ENCODE measurements at places on chromosomes 2 and 18.

- DNase-seq: no peak
Measured at GRCh38 chr2:69631402-69631801, 12.1 kb downstream of the AAK1 start.

GRCh38 chr2:124692216-124692615, 667.1 kb downstream of the CNTNAP5 start:
- DNase-seq: no peak

DNA sequence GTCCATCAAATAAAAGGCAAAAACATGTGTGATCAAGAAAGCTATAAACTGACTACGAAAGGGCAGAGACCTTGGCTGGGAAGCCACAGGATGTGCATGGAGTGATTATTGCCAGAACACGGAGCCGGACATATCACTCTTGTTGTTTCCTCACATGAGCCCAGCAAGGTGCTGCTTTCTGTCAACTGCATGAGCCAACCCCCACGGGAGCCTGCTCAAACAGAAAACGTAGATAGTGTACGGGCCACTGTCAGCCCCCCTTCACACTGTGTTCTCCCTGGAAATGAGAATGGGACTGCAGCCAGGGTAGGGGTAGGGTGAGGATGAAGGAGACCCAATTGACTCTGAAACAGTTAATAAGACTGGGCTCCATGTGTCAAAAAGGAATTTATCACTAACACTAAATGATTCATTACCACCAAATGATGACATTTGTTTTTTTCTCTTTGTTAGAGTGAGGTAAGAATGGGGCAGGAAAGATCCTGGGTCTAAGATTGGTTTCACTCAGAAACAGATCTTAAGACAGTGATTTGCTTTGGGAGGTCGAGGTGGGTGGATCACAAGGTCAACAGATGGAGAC, 235.8 kb downstream of the MREG start:
- no peak for DNase-seq

- no peak for DNase-seq
Measured at GRCh38 chr2:186691900-186692299, 2.0 kb upstream of the FAM171B start.

GRCh38 chr2:110948027-110948674, 172.6 kb upstream of the BCL2L11 start:
- DNase-seq: no peak

- DNase-seq: no peak
Measured at GRCh38 chr2:128623776-128624761, 305.4 kb upstream of the HS6ST1 start.

GRCh38 chr2:131155208-131155855, 50.2 kb downstream of the PLEKHB2 start:
- no peak for DNase-seq

DNA sequence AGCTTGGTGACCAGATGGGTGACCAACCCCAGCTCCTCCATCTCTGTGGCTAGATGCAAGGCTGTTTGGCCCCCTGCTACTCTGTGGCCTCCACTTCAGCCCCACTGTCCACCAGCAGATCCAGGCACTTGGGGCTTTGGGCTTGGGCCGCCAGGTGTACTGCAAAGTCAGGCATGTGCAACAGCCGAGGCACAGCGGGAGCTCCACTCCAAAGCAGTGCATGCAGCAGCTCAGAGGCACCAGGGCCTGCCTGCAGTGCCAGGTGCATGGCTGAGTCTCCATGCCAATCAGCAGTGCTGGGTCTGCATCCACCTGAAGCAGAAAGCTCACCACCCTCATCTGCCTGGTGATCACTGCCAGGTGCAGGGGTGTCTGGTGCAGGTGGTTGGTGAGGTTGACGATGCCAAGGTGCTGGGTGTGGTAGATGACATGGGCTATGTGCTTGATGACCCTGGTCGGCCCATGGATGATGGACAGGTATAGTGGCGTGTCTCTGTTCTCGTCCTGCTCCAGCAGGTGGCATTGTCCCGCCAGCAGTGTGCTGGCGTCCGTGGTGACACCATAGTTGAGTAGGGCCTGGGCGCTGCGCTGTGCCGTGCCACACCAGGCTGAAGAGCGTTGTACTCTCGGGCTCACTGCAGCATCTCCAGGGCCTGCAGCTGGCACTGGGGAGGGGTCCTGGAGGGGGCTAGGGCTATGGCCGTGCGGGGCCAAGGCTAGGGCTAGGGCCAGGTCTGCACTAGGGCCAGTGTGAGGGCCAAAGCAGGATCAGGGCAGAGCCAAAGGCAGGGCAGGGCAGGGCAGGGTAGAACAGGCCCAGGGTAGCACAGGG, 1.0 kb upstream of the ANKRD62 start:
- peak; percentile 62 for DNase-seq

- DNase-seq: no peak
Measured at GRCh38 chr2:202113571-202114142, 40.6 kb downstream of the KIAA2012 start.

DNA sequence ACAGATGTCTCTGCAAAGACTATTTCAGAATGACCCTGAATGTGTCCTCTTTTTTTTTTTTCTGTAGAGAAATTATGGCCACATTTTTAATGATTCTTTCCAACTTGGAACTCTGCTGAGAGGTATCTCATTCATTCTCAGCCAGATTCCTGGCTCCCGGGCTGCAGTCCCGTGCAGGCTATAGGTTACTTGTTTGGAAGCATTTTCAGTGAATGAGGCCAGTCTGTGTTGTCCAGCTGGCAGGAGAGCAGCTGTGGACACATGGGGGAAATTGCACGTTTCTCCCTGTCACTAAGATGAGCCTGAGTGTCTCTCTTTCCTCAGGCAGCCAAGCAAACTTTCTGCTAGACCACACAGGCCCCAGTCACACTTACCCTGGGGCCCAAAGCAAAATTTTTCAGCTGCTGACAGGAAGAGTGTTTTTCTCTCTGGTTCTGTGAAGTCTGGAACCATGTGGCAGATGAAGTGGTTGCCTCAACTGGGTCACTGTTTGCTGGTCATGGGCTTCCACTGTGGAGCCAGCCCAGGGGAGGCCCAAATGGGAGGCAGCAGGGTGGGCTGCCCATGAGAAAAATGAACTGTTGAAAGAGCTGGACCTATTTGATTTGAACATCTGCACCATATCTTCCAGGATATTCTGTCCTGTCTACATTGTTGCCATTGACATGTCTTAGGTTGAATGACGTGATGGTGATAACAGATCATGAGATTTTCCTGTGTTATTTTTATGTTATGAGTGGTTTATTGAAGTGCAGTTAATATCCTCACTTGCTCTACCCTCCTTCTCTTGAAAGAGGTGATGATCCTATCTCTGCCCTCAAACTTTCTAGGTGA, 431.2 kb downstream of the LPIN1 start:
- DNase-seq: no peak

GRCh38 chr18:63936156-63936931, 12.8 kb upstream of the HMSD start:
- DNase-seq: peak; percentile 79

DNA sequence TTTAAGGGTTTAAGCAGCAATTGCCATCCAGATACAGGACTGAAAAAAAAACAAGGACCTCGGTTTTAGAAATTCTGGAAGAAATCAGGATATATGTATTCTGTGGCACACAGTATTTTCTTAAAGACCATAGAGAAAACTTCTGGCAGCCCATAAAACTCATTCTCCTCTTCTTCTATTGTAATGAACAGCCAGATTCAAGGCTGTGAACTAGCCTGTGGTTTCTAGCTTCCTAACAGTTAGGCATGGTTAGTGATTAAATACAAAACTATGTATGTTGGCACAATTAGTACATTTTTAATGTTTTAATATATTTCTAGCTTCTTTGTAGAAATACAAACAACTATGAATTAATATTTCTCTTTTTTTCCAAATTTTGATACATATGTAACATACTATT, 555.7 kb downstream of the DSC3 start:
- DNase-seq: no peak

- DNase-seq: no peak
Measured at GRCh38 chr2:157229572-157229971, 27.9 kb upstream of the GALNT5 start.

GRCh38 chr2:113216321-113216720, 42.5 kb downstream of the PSD4 start:
- no peak for DNase-seq

DNA sequence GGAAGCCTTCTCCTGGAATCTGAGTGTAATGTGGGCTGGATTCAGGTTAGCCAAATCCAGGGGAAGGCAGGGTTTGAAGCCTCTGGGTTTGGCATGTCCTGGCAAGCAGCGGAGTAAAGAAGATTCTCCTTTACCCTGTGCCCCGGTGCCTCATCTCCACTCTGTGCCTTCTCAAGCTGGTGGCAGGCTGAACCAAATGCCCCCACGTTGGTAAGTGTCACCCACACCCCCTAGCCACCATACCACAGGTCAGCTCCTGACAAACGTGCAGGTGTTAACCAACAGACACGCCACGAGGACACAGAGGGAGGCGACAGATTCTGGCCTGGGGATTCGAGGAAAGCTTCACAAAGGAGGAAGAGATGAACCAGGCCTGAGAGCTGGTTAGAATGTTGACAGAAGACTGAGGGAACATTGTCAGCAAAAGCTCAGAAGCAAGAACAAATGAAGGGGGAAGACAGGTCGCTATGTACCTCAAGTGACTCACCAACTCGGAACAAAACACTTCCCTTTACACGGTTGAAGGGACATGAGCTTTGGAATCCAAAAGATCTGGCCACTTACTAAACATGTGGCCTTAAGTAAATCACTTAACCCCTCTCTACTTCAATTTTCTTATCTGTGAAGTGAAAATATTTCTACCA, 85.2 kb upstream of the LCLAT1 start:
- DNase-seq: no peak

GRCh38 chr2:137123226-137123625, 357.9 kb downstream of the THSD7B start:
- DNase-seq: no peak

DNA sequence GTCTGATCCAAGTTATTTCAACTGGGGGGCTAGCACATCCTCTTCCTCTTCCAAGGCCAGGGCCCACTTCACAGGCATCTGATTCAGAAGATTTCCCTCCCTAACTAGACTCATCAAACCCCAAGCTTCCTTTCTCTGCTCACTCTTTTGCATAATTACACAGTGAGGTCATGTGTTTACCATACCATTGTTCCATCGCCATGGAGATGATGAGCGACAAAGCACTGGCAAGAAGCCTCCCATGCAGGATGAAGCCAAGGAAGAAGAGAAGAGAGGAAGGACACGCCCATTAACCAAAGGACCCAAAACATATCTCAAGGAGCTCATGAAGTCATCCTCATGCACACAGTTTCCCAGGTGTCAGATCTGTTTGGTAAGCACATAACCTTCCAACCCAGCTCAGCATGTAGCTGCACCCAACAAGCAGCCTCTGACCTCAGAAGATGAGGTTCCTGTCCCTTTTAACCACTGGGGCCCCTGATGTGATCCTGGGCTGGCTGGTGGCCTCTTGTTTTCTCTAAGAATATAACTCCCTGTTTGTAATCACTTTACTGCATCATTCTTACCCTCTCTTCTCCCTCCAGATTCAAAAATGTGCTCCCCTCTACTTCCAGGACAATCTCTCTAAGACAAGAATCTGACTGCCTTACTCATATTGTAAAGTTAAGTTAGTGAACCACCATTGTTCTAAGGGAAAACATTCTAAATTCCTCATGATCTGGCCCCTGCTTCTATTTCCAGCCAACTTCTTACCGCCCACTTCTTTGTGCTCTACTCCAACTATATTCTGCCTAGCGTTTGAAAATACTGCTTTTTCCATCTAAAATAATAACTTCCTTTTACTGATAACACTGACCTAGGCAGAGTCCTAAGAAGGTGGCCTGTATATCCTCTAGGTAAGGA, 190.1 kb downstream of the TTC32 start:
- no peak for DNase-seq

DNA sequence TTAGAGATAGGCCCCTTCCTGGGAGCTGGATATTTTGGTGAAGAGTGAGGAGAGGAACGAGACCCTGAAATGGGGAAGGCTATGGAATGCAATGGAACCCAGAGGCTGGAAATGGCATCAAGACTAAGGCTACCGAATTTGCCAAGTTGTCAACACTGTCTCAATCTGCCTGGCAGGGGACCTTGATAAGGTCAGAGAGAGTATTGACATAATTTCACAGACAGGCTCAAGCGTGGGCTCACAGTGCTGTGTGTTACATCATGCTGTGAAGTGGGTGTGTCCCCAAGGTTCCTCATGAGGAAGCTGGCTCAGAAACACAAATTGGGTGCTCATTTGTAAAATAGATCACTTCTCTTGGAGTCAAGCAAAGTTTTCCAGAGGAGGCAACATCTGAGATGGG, 51.8 kb upstream of the CYRIA start:
- no peak for DNase-seq

DNA sequence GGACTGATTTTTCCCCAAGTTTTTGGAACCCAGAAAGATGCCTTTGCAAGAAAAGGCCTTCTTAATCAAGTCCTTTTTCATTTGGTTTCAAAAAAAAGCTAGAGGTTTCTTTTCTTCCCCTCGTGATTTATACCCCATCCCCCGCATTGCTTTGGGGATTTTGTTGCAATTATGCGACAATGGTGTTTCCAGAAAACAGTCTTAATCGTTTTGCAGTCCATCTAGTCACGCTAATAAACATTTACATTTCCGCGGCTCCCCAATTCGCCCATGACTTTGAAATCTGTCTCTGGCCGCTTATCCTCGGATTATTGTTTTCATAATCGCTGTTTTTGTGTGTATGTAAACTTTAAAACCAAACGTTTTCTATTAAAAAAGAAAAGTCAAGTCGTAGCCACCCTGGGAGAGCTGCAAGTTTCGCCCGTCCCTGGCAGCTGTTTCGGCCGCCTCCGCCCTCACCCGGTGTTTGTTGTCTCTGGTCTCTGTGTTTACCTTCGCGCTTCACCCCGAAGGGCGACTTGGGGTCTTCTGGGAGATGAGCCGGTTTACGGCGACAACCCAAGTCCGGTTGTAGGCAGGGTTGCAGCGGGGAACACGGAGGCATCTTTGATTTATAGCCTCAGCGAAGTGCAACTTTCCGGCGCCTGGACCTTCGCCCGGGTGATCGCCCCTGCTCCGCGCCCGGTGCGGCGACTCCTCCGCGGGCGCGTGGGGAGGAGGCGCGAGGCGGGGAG, 667 bp downstream of the SP9 start:
- DNase-seq: no peak

DNA sequence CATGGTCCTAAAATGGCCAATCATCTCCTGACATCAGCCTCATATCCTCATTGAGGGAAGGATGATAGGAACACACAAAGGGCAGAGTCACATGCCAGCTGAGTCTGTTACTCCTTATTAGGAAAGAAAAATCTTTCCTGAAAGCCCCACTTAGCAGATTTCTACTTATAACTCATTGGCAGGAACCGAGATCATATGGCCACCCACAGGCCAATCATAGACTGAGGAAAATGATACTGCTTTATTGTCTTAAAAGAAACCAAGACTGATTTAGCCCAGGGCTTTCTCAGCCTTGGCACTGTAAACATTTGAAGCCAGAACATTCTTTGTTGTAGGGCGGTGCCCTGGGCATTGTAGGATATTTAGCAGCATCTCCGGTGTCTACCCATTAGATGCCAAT, 18.7 kb downstream of the GKN2 start:
- no peak for DNase-seq
